ENCODE measurements at places on chromosomes 1 and 21.

DNA sequence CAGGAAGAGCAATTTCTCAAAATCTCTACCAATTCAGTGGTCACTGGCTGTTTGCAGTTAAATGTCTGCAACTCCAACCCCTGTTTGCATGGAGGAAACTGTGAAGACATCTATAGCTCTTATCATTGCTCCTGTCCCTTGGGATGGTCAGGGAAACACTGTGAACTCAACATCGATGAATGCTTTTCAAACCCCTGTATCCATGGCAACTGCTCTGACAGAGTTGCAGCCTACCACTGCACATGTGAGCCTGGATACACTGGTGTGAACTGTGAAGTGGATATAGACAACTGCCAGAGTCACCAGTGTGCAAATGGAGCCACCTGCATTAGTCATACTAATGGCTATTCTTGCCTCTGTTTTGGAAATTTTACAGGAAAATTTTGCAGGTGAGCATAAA is 167.2 kb downstream of the CRB1 start:
- DNase-seq: no peak

- no peak for DNase-seq
Observed at GRCh38 chr1:214009423-214010196, 21.8 kb downstream of the PROX1 start.

DNA sequence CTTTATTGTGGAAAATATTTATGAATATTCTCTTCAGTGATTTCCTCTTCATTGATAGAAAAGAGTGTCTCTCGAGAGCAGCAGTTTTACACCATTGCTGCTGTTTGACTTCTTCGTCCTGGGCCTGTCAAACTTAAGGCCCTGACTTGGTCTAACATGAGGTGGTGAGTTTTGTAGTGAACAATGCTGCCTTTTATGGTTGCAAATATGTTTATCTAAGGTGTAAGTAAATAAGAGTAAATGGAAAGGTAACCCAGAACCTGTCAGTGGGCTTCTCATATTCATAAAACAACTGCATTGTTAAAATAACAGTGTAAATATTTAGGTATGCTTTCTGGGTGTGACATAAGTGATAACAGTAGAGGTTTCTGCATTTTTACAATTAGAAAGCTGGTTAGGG is 62.8 kb upstream of the SCCPDH start:
- no peak for DNase-seq

- DNase-seq: no peak
Observed at GRCh38 chr1:116219651-116220434, 108.6 kb downstream of the MAB21L3 start.

DNA sequence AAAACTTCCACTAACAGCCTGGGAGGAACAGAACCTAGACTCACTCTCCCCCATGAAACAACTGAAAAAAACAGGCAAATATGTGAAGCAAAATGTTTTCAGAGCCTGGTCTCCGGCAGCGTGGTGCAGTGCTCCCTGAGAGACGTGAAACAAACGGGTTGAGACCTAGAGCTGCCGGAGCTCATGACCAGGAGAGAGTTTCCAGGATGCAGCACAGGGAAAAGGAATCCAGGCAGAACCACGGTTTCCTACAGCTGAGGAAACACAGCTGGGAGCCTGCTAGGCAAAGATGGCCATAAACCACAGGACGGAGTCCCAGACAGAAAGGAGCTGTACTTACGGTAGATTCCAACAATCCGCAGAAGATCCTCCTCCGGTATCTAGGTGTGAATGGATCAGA is 20.2 kb upstream of the SLC19A1 start:
- no peak for DNase-seq

GRCh38 chr1:41493117-41493536 is 8.6 kb upstream of the EDN2 start:
- DNase-seq: no peak

- DNase-seq: no peak
Observed at GRCh38 chr1:58162952-58163550, 383.5 kb downstream of the OMA1 start.

DNA sequence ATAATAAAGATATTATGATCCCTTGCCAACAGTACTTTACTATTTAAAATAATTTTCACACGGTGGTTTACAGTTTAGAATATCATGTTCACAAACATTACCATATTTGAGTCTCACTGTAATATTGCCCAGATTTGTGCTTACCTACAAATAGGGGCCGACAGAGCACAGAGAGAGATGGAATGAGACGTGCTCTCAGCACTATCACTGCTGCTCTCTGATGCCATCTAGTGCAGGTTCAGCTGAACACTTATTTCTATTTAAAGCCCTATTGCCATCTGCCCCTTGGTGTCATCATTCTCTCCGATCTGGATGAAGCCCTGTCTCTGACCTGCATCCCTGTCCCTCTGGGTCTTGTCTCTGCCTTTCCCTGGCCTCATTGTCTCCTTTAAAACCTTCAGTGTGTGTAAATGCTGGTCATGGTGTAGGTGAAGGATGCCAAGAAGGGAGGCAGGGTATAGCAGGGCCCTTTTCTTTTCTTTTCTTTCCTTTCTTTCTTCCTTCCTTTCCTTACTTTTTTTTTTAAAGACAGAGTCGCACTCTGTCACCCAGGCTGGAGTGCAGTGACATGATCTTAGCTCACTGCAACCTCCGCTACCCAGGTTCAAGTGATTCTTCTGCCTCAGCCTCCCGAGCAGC is 6.9 kb upstream of the GPATCH4 start:
- DNase-seq: peak; percentile 52

- DNase-seq: no peak
Observed at GRCh38 chr1:149923626-149924025, 4.0 kb downstream of the SF3B4 start.

GRCh38 chr1:107510347-107510746 is 369.5 kb downstream of the NTNG1 start:
- DNase-seq: no peak
